ENCODE measurements at places on chromosomes 6 and 20. TPM values are rescaled to one million over a fixed set of nuclear protein-coding genes. Genes with fewer than 3 reads are reported as not detected.
A peak's percentile ranks its signal among the peaks of the same experiment; 100 is the strongest.

FNDC11 gene
- total RNA-seq = 0.13 TPM

HELZ2 gene
- total RNA-seq = 11.9 TPM

KHDC1L gene
- total RNA-seq = not detected

MMUT gene
- 6.7 TPM for total RNA-seq

CST2 gene
- total RNA-seq = not detected

PBOV1 gene
- not detected for total RNA-seq

- DNase-seq = no peak
Measured at GRCh38 chr6:33966536-33966935, 162.7 kb upstream of the MLN start.

DNA sequence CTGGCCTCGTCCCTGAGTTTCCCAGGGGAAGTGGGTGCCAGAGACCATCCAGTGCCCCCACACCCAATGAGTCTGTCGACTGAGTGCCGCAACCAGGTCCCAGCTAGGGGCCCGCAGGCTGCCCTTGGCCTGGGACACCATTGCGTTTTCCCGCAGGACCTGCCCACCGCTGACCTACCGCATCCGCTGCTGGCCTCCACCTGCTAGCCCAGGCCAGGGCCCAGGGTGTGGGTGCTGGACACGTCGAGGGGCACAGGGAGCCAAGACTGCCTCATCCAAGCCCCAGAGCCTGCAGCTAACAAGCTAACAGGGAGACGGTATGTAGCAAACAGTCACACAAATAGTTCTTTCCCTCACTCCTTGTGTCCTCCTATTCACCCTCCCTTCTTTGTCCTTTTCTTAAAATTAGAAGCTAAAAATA lies 97.7 kb downstream of the TMEM242 start:
- DNase-seq = no peak

DNA sequence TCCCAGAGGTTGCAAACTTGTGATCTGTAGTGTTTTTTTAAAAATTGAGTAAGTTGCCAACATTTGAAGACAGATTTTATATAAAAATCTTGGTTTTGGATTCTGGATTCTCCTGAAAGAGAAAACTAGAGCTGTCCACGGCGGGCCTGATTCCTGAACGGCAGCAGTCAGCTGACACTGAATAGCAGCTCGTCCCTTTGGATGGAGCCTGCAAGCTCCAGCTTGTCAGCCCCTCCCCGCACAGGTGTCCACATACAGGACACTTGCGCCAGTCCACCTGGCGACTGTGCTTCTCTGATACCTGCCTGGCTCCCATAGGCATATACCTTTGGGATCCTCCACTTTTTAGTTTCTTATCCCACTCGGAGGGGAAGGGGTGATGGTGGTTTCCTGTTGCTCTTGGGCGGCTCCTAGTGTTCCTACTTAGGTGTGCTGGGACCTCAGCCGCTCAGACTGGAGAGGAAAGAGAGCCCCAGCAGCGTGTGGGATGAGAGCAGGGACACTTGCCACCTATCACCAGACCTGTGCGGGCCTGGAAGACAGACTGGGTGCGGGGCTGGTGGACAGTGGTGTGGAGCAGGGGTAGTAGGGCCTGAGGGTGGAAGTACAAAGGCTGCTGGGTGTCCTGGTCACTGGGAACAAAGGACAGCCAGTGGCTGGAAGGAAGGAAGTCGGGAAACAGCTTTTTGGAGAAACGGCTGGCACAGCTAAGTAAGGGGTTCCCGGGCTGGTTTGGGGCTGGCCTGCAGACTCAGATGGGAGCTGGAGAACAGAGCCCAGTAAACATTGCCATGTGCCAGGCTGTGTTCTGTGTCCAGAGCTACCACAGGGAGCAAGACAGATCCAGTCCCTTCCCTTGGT lies 18.3 kb downstream of the GHRH start:
- DNase-seq = no peak

- no peak for DNase-seq
Measured at GRCh38 chr6:21158149-21158548, 435.4 kb upstream of the SOX4 start.

DNA sequence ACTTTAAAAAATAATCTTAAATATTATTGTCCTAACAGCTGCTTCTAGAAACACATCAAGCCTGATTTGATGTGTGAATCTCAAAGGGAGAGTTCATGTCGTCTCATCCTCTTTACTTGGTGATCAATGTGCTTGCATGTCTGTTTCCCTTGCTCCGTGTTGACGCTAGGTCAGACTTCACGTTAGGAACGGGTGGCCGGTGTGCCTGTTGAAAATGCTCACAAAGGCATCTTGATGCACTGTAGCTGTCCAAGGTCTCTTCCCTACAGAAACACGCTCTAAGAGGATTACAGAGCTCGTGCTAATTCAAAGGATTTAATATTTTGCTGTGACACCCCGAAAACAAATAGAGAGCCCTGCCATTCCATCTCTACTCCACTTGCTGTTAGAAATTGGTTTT lies 84.6 kb downstream of the ID4 start:
- DNase-seq = no peak

DNA sequence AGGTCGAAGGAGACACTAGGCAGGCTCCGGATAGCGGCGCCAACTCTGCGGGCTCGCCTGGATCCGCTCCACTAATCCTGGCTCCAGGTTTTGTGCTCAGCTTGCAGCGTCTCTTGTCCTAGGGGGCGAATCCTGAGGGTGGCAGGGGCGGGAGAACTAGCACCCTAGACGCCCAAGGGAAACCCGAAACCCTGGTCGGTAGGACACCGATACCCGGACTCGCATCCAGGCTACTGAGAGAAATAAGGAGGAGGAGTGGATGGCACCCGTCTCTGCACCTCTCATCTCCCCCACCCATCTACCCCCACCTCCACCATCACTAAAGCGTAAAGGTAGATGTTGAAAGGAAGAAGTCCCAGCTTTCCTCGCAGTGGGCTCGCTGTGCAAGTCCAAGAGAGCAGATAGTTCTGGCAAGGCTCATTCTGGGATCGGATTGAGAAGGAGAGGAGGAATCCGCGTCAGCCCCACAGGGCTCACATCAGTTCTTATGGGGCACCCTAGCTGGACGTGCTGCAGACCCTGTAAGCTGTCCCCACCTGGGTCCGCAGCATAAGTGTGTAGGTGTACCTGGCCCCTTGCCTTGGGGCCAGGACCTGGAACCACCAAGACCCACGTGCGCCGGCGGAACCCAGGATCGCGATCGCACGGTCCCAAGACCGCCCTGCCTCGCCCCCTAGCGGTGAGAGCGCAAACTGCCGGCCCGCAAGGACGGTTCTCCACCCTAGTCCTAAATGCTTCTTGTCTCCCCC lies 6.9 kb downstream of the SLC32A1 start:
- DNase-seq = peak; percentile 82

DNA sequence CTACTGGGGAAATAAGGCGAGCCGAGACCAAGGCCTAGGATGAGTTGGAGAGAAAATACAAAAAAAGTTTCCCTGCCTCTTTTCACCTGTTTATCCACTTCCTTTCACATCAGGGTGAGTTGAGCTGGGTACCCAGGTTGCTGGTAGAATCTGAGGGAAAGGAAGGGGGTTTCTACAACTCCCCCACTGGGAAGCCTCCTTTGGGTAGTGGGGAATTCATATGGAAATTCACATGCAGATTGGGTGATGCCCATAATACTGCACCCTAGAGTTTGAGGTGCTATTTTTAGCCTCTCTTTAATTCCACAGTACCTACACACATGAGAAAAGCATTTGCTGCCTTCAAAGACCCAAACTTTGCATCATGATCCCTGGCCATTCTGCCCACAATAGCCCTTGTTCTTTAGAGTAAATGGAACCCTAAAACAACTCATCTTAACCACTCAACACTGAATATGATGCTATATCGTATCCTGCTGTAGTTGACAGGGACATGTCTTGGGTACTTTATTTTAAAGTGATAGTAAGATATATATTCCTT lies 2.7 kb downstream of the OSTM1 start:
- DNase-seq = no peak

GRCh38 chr20:61881416-61881815 lies 184.3 kb downstream of the TAF4 start:
- DNase-seq = no peak

DNA sequence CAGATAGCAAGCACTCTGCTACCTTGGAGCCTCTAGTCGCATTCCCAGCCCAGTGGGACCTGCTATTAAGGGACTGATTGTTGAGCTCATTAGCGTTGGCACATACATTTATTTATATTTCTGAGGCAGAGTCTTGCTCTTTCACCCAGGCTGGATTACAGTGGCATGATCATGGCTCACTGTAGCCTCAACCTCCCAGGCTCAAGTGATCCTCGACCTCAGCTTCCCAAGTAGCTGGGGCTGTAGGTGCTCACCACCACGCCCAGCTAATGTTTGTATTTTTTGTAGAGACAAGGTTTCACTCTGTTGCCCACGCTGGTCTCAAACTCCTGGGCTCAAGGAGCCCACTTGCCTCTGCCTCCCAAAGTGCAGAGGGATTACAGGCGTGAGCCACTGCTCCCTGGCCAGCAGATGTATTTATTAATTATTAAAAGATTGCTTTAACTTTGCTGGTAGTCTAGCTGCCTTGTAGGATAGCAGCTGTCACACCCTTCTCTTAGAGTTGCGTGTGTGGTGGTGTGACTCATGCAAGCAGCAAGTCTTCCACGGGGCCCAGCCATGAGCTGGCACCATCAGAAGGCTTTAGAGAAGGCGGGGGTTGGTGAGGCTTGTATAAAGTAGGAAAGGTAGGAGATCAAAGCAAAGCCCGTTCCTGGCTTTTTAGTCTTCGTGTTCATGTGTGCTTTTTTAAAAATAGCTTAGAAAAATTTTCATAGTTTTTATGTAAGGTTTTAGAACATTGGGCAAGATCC lies 16.5 kb downstream of the ACTR5 start:
- DNase-seq = peak; percentile 34

DNA sequence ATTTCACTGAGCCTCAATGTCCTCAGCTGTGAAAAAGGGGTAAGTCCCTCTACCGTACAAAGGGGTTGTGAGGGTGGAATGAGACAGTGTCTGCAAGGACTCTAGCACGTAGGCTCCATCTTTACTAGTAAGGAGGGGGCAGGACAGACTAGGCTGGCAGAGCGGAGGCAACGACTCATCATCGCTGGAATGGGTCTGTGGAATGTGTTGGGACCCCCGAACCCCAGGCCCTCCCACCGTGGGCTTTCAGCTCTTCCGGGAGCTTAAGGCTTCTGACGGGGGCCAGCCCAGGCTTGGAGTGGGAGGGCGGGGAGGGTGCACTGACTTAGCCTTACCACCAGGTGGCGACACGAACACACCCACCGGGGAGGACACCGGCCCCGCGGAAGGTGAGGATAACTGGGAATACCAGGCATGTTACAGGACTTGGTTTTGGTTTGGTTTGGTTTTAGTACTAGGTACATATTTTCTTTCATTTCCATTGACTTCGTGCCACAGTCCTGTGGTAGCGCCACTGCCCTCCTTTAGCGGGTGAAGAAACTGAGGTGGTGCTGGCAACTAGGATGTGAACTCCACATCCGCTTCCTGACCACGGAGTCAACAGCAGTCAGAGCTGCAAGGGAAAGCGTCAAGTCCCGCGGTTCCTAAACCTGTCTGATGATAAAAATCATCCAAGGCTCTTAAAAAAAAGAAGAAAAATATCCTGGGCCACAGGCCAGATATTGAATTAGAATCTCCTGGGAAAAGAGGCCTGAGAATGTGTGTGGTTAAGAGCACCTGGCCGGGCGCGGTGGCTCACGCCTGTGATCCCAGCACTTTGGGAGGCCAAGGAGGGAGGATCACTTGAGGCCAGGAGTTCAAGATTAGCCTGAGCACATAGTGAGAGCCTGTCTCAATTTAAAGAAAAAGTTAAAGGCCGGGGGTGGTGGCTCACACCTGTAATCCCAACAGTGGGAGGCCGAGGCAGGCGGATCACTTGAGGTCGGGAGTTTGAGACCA lies 10.3 kb upstream of the TULP1 start:
- DNase-seq = peak; percentile 78

DNA sequence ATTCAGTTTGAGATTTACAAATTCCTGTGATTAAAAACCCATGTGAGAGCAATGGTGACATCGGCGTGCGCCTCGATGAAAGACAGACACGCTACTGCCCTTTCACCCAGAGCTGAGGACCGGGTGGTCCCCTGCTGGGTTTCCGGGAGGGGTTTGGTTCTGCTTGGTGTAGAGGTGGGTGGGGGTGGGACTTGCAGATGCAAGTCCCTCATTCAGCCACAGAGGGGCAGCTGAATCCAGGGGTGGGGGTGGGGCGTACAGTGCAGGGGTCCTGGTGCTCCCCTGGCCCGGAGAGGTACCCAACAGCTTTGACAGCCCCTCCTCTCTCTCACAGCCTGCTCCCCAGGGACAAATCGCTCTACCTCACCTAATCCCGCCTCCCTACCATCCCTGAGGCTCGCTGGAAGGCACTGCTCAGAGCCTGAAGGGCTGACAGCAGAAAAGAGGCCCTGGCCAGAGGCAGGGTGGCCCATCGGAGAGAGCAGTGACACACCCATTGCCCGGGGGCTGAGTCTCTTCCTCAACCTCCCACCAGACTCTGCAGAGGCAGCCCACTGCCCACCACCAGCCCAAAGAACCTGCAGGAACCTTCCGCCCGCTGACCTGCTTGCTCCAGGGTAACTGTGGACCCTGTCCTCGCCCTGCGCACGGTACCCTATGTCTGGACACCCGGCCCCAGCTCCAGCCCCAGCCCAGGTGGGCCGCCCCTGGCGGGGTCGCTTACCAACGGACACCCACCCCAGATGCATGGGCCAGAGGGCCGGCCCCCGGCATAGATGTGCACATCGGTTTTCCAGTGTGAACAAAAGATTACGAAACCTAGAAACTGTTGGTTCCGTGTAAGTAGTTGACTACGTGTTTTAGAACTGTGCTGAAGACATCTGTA lies 118.4 kb downstream of the JPH2 start:
- no peak for DNase-seq

- DNase-seq = no peak
Measured at GRCh38 chr6:84447651-84448050, 220.2 kb upstream of the CEP162 start.

- no peak for DNase-seq
Measured at GRCh38 chr6:20364327-20364726, 37.4 kb upstream of the E2F3 start.

- no peak for DNase-seq
Measured at GRCh38 chr6:76843054-76843822, 620.1 kb downstream of the HTR1B start.

GRCh38 chr6:115819506-115819905 lies 241.2 kb downstream of the FRK start:
- DNase-seq = no peak

- peak; percentile 77 for DNase-seq
Measured at GRCh38 chr6:149863698-149864577, at the start of gene LRP11. Gene LRP11, minus strand, starts transcription at chr6:149864359. Its CDS starts 339 bp downstream, at chr6:149864020.

DNA sequence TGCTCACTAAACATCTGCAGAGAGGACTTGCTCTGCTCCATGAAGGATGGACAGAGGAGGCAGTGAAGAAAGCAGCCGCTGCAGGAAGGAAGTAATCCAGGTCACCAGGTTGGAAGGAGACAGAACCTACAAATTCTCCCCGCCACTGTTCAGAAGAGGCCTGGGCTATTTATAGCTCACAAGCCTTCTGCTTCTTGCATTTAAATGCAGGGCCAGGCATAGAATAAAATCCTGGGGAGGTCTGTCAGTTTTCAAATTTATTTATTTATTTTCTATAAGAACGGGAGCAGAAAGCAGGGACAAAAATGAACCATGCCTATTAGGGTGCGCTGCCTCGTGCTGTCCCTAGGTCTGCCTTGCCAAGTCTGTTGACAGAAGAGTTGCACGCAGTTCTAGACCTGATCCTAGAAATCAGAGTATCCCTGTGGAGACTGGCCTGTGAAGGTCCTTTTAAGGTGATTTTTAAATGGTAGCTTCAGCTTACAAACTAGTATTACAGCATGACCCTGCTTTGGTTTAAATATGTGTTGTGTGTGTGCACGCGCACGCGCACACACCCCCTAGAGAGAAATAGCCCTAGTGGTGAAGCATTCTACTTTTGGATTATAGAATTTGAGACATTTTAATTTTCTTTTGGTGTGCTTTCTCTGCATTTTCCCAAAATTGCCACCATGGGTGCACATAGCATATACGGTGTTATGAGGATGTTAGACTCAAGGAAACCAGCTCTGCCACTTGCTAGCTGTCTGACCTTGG lies 19.5 kb downstream of the RIMS4 start:
- DNase-seq = no peak

Data from activated T-cell treated with anti-CD3 and anti-CD28 coated beads, Interleukin-2, amount 50 U/mL, for 4 hours (primary cell).